ENCODE measurements at places on chromosomes 12 and 14.

DNA sequence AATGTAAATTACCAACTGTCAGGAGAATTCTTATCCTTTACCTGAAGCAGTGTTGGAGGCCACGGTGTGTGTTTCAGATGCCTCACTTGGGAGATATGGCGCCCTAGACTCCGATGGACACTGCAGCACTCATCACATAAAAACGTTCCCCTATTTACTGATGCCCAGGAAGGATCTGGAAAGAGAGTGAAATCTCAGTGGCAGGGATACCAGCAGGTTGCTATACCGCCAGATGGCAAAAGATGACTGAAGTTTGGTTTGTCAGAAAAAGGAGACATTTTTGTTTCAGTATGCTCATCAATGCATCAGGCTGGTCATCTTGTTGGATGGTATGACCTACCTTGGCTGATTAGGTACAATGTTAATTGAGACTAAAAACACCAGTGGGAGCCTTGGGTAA is 4.6 kb downstream of the GIT2 start:
- no peak for DNase-seq

GRCh38 chr12:108649669-108650068 is 16.0 kb upstream of the SELPLG start:
- DNase-seq: peak; percentile 93

DNA sequence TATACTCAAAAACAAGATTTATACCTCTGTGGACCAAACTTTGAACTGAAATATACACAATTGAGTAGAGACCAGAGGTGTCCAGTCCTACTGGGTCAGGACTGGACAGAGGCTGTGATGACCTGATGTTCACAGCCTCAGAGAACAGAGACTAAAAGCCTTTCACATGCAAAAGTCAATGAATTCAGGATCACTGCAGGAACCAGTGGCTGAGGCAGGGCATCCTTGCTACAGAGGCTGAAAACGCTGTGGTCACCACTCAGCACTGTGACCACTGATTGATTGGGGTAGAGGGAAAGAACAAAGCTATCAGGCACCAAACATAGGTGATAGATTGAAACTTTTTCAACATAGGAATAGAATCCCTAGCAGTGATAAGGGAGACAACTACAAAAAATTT is 25.1 kb downstream of the GRIP1 start:
- no peak for DNase-seq

- no peak for DNase-seq
These were observed 49.3 kb downstream of the CDK17 start for GRCh38 chr12:96350982-96351381.

- no peak for DNase-seq
These were observed 155.4 kb upstream of the FAR2 start for GRCh38 chr12:28993720-28994119.

DNA sequence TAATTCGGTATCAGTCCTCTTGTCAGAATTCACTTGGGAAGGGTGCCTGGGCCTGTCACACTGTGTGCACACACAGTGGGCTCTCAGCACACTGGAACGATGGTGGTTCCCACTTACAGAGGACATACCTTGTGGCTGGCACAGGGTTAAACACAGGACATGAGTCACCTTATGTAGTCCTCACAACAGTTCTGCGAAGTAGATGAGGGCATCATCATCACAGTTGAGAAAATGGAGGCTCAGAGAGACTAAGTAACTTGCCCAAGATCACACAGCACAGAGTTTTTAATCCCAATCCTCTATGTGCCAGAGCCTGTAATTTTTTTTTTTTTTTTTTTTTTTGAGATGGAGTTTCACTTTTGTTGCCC is 90.7 kb downstream of the NINJ2 start:
- DNase-seq: peak; percentile 14

DNA sequence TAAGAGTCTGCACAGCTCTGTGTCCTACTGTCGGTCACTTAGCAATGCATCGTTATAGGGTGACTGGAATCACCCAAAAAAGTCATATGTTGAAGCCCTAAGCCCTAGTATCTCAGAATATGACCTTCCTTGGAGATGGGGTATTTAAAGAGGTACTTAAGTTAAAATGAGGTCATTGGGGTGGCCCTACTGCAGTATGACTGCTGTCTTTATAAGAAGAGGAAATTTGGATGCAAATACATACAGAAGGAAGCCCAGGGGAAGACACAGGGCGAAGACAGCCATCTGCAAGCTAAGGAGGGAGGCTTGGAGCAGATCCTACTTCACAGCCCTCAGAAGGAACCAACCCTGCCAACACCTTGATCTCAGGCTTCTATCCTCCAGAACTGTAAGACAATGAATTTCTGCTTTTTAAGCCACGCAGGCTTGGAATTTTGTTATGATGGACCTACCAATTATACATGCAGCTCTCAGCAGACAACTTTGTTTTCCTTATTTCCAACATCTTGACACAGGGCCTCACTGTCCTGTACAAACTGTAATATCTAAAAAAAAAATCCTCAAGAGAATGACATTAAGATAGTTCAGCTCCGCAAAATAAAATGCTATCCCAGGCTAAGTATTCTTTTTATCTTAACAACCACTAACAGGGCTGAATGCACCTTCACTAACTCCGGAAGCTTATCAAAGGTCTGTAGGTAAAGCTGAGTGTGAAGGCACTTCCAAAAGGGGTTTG is 40.4 kb downstream of the ZFP36L1 start:
- no peak for DNase-seq

DNA sequence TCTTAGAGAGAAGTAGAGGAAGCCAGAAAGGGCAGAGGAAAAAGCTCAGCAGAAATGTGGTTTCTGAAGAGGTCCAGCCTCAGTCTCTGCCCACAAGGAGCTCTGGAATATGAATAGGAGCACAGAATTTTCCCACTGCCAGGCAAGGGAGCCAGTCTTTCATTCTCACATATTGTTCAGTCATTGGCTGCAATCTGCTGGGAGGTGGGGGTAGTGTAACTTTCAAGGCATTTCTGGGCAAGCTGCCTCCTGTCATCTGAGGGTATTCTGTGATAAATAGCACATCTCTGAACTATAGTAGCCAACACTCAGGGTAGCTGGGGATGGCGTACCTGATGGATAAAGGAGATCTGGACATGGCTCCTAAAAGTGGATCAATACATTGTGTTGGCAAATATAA is 127.2 kb downstream of the LRRK2 start:
- no peak for DNase-seq

GRCh38 chr14:52031781-52032180 is 37.1 kb downstream of the NID2 start:
- DNase-seq: peak; percentile 91

DNA sequence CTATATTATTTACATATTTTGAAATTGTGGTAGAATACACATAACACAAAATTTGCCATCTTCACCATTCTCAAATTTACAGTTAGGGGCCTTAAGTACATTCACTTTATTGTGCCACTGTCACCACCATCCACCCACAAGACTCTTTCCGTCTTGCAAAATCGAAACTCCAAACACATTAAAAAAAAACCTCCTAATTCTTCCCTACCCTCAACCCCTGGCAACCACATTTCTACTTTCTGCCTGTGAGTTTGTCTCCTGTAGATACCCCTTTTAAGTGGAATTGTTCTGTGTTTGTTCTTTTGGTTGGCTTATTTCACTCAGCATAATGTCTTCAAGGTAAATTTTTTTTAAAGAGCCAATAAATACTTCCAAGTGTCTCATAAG is 31.6 kb upstream of the AMIGO2 start:
- no peak for DNase-seq

DNA sequence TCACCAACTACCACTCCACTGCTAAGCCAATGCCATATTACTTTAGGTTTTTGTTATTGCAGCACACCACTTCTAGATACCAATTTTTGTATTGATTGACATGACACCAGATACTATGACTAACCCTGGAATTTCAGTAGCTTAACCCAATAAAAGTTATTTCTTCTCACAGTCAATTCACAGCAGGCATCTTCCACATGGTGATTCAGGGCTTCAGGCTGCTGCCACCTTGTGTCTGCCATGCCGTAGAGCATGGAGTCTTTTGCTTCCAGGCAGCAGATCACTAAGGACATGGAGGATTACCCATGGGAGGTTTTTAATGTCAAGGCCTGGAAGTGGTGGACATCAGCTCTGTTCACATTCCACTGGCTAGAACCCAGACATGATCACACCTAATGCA is 56.4 kb upstream of the LTA4H start:
- DNase-seq: peak; percentile 10

DNA sequence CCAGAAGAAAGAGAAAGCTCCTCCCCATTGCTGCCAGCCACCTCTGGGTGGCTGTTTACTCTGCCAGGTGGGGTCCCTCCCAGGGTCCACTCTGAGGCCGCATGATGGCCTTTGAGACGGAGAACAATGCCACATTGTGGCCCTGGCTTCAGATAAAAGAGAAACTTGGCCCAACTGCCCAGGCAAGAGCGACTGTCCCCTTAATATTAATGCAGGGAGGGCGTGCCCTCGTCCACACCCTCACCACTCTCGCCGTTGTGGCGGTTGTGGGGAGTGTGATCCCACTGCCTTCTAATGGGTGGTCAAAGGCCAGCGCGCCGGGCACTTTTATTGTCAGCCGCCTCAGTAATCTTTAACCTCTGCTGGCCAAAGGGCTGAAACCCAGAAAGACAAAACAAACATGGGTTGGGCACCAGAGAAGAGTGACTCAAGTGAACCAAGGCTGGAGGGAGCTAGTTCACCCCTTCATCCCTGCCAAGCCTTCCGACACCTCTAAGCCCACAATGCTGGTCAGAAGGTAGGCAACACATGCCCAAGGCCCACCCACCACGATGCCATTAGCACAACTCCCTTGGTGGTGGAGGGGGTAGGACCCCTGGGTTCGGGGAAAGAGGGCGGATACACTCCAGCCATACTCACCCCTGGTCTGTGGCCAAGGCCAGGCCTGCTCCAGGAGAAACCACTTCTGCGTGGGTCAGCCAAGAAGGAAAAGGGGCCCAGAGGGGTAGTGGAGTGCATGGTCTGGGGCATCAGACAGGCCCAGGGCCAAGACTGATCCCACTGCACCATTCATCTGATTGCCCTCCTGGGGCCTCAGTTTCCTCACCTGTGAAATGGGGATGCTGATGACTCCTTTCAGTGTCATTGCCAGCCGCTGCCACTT is 44.5 kb upstream of the BCL11B start:
- no peak for DNase-seq

DNA sequence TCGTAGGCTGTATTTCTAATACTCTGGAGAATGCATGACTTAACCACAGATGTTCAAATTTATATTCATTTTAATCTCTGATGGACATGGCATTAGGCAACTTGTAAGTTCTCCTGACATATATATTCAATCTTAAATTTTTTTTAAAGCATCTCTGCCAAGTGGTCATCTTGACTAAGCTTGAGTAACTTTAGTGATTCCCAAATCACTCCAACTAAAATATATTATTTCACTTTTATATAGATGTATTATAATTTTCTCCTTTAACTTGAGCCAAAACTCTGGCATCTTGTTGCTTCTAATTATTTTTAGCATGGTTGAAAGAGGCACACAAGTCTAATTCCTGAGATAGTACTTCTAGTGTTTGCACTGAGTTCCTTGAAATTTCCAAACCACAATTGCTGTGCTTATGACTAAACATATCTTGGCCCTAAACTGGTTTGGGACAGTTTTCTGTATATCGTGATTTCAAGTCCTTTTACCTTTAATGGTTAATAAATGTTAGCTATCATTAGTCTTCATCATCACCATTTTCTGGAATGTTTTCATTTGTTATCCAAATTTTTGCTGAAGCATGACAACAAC is 8.4 kb downstream of the LRFN5 start:
- no peak for DNase-seq

DNA sequence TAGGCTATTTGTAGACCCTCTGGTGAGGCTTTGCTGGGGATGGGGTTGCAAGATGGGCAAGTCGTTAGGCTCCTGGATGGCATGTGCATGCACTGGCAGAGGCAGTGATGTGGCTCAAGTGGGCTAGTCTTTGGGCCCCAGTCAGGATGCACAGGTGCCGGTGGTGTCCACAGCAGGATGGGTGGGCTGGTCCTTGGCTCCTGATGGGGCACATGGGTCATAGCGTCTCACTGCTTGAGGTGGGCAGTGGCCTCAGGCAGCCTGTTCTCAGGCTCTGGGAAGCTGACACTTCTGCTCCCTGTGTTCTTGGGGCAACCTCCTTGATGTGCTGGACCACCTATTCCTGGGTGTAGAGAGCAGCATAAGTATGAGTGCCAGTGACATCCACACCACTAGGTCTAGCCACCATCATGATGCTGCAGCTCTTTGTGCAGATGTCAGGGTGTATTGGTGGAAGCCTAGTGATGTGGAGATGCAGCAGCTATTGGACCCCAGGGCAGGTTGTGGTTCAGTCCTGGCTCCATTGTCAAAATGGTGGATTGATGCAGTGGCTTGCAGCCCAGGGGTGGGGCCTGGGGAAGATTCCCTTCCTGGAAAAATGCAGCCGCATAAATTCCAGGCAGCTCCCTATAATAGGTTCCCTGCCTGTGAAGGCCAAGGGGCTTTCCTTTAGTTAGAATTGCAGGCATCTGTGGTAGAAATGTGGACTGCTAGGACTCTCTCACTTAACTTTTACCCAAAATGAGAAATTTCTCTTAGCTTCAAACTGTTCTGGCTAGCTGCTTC is 742.5 kb upstream of the MDGA2 start:
- DNase-seq: no peak

GRCh38 chr14:96914571-96915128 is 117.5 kb downstream of the VRK1 start:
- DNase-seq: no peak

GRCh38 chr14:67577909-67578749 is 21.9 kb downstream of the PIGH start:
- DNase-seq: no peak

DNA sequence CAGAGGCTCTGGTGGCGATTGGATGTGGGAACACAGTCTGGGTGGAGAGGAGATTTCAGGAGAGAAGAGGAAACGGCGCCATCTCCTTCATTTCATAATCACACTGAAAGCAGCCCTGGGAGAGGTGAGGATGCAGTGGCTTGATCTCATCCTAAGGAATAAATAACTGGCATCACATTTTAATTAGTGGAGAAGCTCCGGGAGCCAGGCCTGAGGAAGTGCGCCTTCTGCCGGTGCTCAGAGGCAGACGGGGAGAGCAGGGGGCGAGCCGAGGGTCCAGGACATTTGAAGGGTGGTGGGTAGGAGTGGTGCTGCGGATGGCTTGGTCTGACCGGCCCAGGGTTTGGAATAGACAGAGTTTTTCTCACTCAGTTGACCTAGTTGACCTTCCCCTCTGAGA is 265.0 kb downstream of the CACNA1C start:
- DNase-seq: no peak

- no peak for DNase-seq
These were observed 3.7 kb upstream of the HOXC12 start for GRCh38 chr12:53950789-53951576.

DNA sequence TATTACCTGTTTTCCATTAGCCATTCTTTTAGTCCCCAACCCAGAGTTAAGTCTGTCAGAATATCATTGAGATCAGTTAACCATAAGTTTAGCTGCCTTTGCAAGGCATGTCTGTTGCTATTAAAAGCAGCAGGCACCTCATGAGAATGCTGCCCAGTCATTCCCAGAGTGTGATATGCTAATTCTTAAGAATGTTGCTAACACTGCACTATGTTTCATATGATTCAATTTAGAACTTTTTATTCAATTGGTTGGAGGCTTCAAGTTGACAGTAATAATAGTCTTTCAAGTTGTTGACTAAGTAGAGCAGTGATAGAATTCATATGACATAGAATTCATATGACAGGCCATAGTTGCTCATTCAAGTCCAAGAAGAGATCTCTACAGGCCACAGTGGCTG is 292.3 kb downstream of the FUT8 start:
- DNase-seq: no peak

All from EL (cell line).